ENCODE measurements at places on chromosomes 13 and 19. TPM values are rescaled to one million over a fixed set of nuclear protein-coding genes. Genes with fewer than 3 reads are reported as not detected.

The APLP1 gene
- total RNA-seq: 35.0 TPM

- H3K27me3 ChIP-seq: peaks cover 31% of the 10 kb centered on the region
- H3K4me3 ChIP-seq: no peak overlapping the region
- DNase-seq: no peak
- no peak overlapping the region for H3K27ac ChIP-seq
- H3K4me1 ChIP-seq: no peaks in the 10 kb centered on the region
These were observed 20.8 kb downstream of the ADGRL1 start for GRCh38 chr19:14185158-14185557.

- H3K27ac ChIP-seq: peak overlapping the region; percentile 64
- H3K27me3 ChIP-seq: no peaks in the 10 kb centered on the region
- no peaks in the 10 kb centered on the region for H3K36me3 ChIP-seq
- H3K4me1 ChIP-seq: peaks cover 36% of the 10 kb centered on the region
- DNase-seq: no peak
- peak overlapping the region; percentile 75 for H3K4me3 ChIP-seq
These were observed 150.9 kb downstream of the PDS5B start for GRCh38 chr13:32737111-32737571.

The ZNF579 gene
- total RNA-seq: 24.3 TPM

GRCh38 chr13:21583478-21583877 is 20.5 kb downstream of the MICU2 start:
- no peak overlapping the region for H3K27ac ChIP-seq
- no peak overlapping the region for H3K4me3 ChIP-seq
- peaks cover 58% of the 10 kb centered on the region for H3K4me1 ChIP-seq
- H3K36me3 ChIP-seq: peaks cover 15% of the 10 kb centered on the region
